Nephron progenitor cell (in vitro differentiated cells): ENCODE measurements at places on chromosomes 16 and 17.

DNA sequence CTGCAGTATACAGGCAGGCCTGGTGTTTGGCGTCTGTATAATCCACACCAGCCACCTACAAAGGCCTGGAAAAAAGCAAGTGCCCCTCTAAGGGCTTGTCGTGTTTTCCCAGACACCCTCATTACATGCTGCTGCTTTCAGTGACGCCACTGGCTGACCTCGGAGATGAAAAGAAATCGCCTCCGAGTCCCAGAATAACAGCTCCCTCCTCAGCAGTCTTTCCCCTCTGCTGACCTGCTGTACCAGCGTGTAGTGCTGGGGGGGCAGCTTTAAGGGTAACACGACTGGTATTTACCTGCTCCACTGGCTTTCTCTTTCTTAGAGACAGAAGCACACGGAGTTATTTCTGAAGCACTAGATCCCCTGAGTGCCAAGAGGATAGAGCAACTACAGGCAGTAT lies 296.8 kb downstream of the GRIN2A start:
- peak overlapping the region; percentile 21 for H3K4me3 ChIP-seq
- H3K27ac ChIP-seq = peak overlapping the region; percentile 56
- peaks cover 15% of the 10 kb centered on the region for H3K4me1 ChIP-seq
- H3K36me3 ChIP-seq = no peaks in the 10 kb centered on the region
- peaks cover 3% of the 10 kb centered on the region for H3K27me3 ChIP-seq

DNA sequence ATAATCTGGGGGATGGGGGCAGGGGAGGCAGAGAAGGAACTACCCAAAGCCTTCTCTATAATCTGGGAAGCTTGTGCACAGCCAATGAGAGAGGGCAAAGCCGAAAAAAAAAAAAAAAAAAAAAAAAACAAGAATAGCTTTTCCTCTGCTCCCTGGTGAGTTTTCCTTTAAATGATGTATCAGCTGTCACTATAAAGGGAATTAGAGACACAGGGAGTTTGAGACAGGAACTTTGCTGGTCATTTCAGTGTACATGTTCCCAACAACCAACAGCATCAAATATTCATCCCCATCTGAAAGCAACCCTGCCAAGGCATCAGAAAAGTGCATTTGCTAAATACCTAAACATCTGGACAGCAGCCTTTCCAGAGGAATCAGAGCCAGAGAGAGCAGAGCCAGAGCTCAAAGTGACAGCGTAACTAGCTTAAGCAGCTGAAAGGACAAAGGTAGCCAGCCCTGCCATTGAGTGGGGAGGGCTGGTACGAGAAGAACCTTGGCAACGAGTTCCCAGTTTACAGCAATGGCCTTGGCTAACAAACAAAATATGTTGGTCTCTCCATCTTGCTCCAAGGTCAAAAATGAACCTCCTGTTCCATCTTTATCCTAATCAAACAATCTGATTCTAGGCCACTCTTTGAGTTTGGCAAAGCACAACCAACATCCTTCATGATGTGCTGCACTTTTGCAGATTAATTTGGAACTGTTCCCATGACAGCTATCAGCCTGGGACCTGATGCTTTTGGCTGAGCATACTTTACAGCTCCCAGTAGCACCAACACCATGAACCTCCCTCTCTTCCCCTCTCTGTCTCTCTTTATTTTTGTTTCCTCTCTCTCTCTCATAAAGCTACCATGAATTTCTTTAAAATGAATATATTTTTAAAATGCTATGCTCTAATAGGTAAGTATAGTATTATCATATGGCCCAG lies 143.7 kb upstream of the GNAO1 start:
- H3K27ac ChIP-seq = no peak overlapping the region
- no peak for DNase-seq
- H3K4me1 ChIP-seq = peaks cover 13% of the 10 kb centered on the region
- H3K4me3 ChIP-seq = no peak overlapping the region
- no peaks in the 10 kb centered on the region for H3K36me3 ChIP-seq

DNA sequence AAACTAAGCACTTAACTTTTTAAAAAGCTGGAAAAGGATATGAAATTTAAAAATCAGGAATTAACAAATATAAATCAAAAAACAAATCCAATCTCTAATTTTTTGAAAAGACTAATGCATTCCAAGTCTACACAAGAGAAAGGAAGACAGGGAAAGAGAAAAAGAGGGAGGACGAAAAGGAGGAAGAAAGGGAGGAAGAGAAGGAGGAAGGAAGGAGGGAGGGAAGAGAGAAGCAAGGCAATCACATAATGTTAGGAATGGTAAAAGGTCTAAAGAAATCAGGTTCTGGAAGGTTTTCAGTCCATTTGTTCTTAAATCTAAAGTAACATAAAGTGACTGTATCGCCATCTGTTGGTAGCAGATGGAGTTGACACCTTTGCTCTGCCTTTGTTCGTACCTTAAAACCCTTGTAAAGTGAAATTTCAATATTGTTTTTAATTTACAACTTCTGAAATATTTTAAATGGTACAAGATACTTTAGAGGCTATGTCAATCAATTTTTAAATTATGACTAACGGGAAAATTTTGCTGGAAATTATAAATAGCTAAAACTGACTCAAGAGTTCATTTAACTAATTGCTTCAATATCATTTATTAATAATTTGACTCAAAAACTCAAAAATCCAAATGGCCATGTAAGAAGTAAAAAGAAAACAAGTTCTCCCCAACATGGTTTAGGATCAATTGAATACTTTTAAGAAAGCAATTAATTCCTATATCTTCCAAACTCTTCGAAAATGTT lies 20.4 kb upstream of the CDYL2 start:
- H3K27me3 ChIP-seq = peaks cover 15% of the 10 kb centered on the region
- H3K4me3 ChIP-seq = no peak overlapping the region
- peak; percentile 23 for DNase-seq
- no peak overlapping the region for H3K27ac ChIP-seq
- H3K4me1 ChIP-seq = no peaks in the 10 kb centered on the region
- no peaks in the 10 kb centered on the region for H3K36me3 ChIP-seq

- DNase-seq = no peak
- peaks cover 24% of the 10 kb centered on the region for H3K4me1 ChIP-seq
- H3K27me3 ChIP-seq = no peaks in the 10 kb centered on the region
- no peak overlapping the region for H3K4me3 ChIP-seq
- H3K36me3 ChIP-seq = peaks cover 6% of the 10 kb centered on the region
- H3K27ac ChIP-seq = peak overlapping the region; percentile 72
Observed at GRCh38 chr16:88060524-88061219, 109.4 kb downstream of the BANP start.

GRCh38 chr17:7647018-7647417 lies 3.7 kb upstream of the ATP1B2 start:
- H3K4me3 ChIP-seq = no peak overlapping the region
- H3K4me1 ChIP-seq = peaks cover 19% of the 10 kb centered on the region
- DNase-seq = no peak
- no peaks in the 10 kb centered on the region for H3K36me3 ChIP-seq
- peaks cover 27% of the 10 kb centered on the region for H3K27me3 ChIP-seq
- H3K27ac ChIP-seq = no peak overlapping the region

- peaks cover 35% of the 10 kb centered on the region for H3K4me1 ChIP-seq
- no peaks in the 10 kb centered on the region for H3K27me3 ChIP-seq
Observed at GRCh38 chr16:50169555-50170096, 16.5 kb downstream of the TENT4B start.

- H3K27me3 ChIP-seq = peaks cover 25% of the 10 kb centered on the region
- DNase-seq = no peak
- H3K36me3 ChIP-seq = no peaks in the 10 kb centered on the region
- no peak overlapping the region for H3K27ac ChIP-seq
Observed at GRCh38 chr16:23976524-23976923, 140.7 kb downstream of the PRKCB start.
